Smooth muscle cell of the umbilical artery (primary cell): ENCODE measurements at places on chromosomes 5 and 9. TPM values are rescaled to one million over a fixed set of nuclear protein-coding genes. Genes with fewer than 3 reads are reported as not detected.

Gene PPP1R26
- 10.4 and 21.3 TPM in 2 replicates for total RNA-seq

Gene PCDHGA6
- 3.2 and 4.2 TPM in 2 replicates for total RNA-seq

Gene PCDHA12
- 0.18 and 0.59 TPM in 2 replicates for total RNA-seq

Gene CBY3
- 0.23 TPM in 1 of 2 replicates, not detected in the other for total RNA-seq

Gene CTXN3
- total RNA-seq: not detected in 2 replicates

Gene CARTPT
- total RNA-seq: not detected in 2 replicates

Gene CENPH
- total RNA-seq: 3.6 and 10.7 TPM in 2 replicates

Gene GABRG2
- total RNA-seq: not detected in 2 replicates

Gene CD274
- total RNA-seq: 2.7 and 22.5 TPM in 2 replicates

Gene GABRA6
- not detected in 2 replicates for total RNA-seq

Gene GARIN3
- not detected in 2 replicates for total RNA-seq

Gene PLK2
- 300 and 543 TPM in 2 replicates for total RNA-seq

Gene KIF3A
- total RNA-seq: 15.7 and 16.9 TPM in 2 replicates

Gene TCF7
- total RNA-seq: under 0.01 and 0.09 TPM in 2 replicates

Gene VPS13A
- total RNA-seq: 28.2 and 37.2 TPM in 2 replicates

Gene HEMGN
- total RNA-seq: not detected in 2 replicates

Gene KIF4B
- total RNA-seq: 0.09 TPM in 1 of 2 replicates, not detected in the other

Gene GLRA1
- total RNA-seq: not detected in 2 replicates

Gene ST8SIA4
- 20.9 and 44.2 TPM in 2 replicates for total RNA-seq

Gene PCDHB16
- 0.09 and 0.30 TPM in 2 replicates for total RNA-seq

Gene NTMT1
- 28.7 and 31.5 TPM in 2 replicates for total RNA-seq

Gene OTULINL
- total RNA-seq: under 0.01 and 0.14 TPM in 2 replicates

Gene TXNDC8
- not detected in 2 replicates for total RNA-seq

Gene PCDHA1
- total RNA-seq: under 0.01 and 0.09 TPM in 2 replicates

Gene SMIM33
- total RNA-seq: not detected in 2 replicates

Gene STK32A
- total RNA-seq: 0.83 and 3.0 TPM in 2 replicates

Gene UBE2QL1
- total RNA-seq: under 0.01 TPM in 1 of 2 replicates, not detected in the other

Gene DMRT3
- total RNA-seq: not detected in 2 replicates

Gene PDZD2
- total RNA-seq: under 0.01 and 0.05 TPM in 2 replicates

Gene CARD9
- total RNA-seq: 1.8 and 5.3 TPM in 2 replicates

Gene OR4F3
- not detected in 2 replicates for total RNA-seq

Gene DMRTA1
- total RNA-seq: 1.1 and 2.1 TPM in 2 replicates
